ENCODE measurements at places on chromosomes 16 and 17. TPM values are rescaled to one million over a fixed set of nuclear protein-coding genes. Genes with fewer than 3 reads are reported as not detected.

PPP1R27 gene
- not detected for total RNA-seq

FAM20A gene
- not detected for total RNA-seq

MT1H gene
- total RNA-seq = not detected

GRCh38 chr16:74951681-74952080 lies 33.2 kb downstream of the WDR59 start:
- no peak for DNase-seq

- DNase-seq = no peak
Measured at GRCh38 chr16:7405166-7405565, 72.5 kb downstream of the RBFOX1 start.

CDH5 gene
- total RNA-seq = 1,376 TPM

DNA sequence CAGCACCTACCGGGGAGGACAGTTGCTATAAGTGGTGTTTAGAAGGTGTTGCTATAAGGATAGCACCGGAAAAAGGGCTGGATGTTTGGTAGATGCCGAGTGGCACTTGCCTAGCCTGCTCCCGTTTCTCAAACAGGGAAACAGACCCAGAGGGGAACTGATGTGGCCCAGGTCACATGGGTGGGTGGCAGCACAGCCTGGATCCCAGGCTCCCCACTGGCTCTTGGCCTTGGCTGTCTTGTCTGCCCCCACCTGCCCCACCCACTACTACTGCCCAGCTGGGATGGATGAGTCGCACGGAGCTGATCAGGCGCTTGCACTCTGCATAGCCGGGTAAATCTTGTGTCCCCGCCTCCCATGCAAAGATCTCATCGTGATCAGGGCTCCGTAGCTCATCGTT lies 7.2 kb downstream of the SMTNL2 start:
- no peak for DNase-seq

GRCh38 chr16:87342504-87342903 lies 25.3 kb upstream of the C16orf95 start:
- no peak for DNase-seq

- DNase-seq = no peak
Measured at GRCh38 chr17:39225959-39226683, 376 bp upstream of the STAC2 start.

DNA sequence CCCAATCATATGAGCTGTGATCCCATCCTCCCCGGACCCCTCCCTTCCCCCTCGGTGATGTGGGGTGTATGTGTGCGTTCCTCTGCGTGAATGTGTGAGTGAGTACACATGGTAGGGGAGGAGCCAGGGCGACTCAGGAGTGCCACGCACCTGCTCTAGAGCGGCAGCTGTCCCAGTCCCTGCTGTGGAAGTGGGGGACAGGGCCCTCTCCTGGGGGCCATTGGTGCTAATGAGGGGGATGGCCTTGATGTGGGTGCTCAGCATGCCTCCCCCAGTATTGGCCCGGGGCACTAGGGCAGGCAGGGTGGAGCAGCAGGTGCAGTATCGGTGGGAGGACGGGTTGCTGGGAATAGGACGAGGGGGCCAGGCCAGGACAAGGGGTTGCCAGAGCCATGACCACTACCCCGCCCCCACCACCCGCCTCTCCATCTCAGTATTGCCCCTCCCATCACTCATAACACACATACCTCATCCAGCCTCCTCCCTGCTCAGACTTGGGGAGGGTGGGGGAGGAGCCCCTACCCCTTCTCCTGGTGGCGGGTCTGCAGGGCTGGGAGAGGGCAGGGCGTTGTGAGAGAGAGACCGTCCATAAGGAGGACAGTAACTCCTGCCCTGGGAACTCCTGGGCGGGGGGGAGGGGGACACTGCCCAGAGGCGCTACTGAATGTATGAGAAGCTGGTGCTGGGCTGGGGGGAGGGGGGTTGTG lies 8.5 kb downstream of the NR1D1 start:
- no peak for DNase-seq

TMEM235 gene
- total RNA-seq = not detected

MKS1 gene
- 4.7 TPM for total RNA-seq

GRCh38 chr17:62755141-62755851 lies 52.8 kb downstream of the MARCHF10 start:
- DNase-seq = no peak

DNA sequence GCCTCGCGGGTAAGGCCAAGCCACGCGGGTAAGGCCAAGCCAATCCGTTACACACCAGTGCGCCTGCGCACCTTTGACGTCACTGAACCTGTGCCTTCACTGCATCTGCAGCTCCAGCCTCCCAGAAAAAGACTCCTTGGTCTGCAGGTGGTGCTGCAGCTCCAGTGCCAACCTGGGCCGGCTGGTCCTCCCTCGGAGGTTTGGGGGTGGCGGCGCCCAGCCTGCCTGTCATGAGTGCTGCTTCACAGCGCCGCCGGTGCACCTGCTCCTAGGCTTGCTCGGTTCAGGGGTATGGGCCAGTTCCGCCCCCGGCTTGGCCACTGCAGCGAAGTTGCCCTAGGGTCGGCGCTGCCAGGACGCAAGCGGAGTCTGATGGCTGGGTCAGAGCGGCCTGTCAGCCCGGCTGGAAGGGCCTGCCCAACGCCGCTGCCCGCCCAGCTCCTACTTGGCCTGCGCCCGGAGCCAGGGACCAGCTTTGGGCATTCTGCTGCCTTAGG lies 146.6 kb downstream of the USP22 start:
- DNase-seq = no peak

- DNase-seq = no peak
Measured at GRCh38 chr17:28147017-28147416, 104.5 kb downstream of the NLK start.

GRCh38 chr16:21214086-21214485 lies 2.7 kb upstream of the ZP2 start:
- no peak for DNase-seq

DNA sequence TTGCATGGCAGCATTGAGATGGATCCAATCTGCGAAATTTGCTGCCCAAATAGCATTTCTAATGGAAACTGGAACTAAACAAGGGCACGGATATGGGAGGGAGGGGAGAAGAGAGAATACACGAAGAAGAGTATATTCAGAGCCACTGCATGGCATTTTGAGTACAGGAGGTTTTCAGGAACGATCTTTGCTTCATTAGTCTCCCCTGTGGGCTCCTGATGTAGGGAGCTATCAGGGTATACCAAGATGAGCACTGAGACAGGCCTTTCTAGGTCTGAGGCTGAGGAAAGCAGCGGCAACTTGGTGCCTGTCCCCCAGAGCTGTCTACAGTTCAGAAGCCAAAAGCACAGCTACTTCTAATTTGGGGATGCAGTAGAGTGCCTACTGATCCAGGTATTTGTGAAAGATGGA lies 257.7 kb upstream of the PMFBP1 start:
- DNase-seq = no peak

DNA sequence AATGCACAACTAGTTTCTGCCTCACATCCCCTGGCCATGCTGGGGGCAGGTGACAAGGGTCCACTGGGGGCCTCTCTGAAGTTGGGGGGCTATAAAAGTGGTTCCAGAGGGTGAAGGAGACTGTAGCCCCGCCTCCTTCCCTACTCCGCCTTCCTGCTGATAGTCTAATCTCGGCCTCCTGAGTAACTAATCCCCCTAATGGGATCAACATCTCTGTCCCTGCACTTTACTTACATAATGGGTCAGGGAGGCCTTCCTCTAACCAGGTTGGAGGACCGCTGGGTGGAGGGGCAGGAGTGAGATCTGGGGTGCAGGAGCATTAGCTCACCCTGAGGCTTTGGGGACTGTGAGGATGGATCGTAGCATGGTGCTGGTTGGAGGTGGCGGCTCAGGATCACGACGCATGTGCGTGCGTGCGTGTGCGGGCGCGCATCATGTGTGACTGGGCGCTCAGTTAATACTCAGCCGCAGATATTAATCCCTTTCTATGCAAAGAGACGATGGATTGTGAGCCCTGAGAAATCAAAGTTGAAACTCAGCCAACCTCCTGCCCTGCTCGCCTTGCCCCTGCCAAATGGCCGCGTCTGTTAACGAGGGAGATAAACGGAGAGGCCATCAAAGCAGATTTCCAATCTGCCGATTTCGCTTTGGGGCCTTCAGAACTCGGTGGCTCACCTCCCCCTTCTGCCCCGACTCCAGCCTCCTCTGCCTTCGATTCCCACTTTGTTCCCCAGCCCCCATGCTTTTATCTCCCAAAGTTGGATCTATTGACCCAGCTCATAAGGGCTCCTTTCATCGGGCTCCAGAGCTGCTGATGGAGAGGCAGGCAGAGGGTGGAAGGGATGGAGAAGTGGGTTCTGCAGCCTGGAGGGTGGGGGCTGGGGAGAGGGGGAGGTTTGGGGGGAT lies 107.3 kb downstream of the SDK2 start:
- DNase-seq = no peak

- DNase-seq = no peak
Measured at GRCh38 chr17:55444471-55445441, 23.1 kb upstream of the MMD start.

DNA sequence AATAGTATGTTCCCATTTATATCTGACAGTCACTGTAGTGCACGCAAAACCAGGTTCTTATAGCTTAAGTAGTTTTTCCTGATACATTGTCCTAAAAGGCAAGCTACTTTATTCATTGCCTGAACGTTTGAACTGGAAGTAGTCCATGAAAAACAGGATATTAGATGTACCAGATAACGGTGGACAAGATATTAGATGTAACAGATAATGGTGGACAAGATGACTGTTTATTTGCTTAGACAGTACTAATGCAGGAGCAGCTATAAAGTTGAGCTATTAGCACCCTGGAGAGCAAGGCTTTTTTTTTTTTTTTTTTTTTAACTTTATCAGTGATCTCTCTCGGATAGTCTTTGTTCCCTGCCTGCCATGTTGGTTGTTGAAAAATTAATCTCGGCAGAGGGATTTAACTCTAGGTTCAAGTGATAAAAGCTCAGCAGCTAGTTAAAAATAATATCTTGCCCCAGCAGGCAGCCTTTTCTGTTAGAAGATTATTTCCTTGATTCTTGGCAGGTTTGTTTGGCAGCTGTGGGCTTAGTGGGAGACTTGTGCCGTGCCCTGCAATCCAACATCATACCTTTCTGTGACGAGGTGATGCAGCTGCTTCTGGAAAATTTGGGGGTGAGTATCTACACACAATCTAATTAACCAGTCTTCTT lies 17.3 kb upstream of the TBKBP1 start:
- no peak for DNase-seq

FSCN2 gene
- total RNA-seq = 0.64 TPM

KRTAP3-2 gene
- not detected for total RNA-seq

Data from glomerular endothelial cell (primary cell).